ENCODE measurements at places on chromosomes 3 and 15.

- DNase-seq, result no peak
These were observed at the start of gene GHSR for GRCh38 chr3:172447611-172448579. Gene GHSR, minus strand, starts transcription at chr3:172448456. Its CDS starts 43 bp downstream, at chr3:172448413.

DNA sequence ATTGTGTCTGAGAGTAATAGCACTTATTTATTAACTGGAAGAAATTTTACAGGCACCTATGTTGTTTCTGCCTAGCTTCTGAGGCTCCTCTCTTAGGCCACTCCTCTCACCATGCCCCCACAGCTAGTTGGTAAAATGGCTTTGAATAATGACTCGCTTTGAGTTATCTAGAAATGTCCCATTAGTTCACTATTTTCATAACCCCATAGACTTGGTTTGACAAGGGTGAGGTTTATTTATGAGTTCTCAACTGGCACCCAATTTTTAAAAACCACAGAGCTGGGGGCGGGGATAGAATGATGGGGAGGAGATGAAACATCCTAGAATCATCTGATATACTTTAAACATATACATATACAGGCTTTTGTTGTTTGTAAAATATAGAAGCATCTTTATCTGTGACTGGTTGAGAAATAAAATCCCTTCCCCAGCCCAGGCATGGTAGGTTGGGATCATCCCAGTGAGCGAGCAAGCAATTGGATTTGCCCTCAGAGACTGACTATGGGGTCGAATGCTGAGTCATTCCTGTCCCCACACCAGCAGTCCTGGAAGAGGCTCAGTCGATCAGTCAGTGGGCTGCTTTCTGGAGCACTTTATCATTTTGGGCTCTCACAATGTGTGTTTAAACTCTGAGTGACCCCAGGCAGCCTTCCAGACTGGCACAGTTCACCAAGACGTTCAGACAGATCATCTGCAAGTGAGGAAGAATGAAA, 60.2 kb upstream of the TSEN2 start:
- no peak for DNase-seq

GRCh38 chr3:129611446-129611800, 4.9 kb upstream of the PLXND1 start:
- no peak for DNase-seq

- DNase-seq, result no peak
These were observed 109.9 kb upstream of the GAP43 start for GRCh38 chr3:115513416-115513800.

- no peak for DNase-seq
These were observed 13.0 kb upstream of the TNK2 start for GRCh38 chr3:195921334-195921791.

- no peak for DNase-seq
These were observed 47.2 kb downstream of the CD86 start for GRCh38 chr3:122102191-122102935.

GRCh38 chr3:82814660-82815059, 1053.2 kb upstream of the GBE1 start:
- no peak for DNase-seq

- no peak for DNase-seq
These were observed 608.1 kb upstream of the UBE2E2 start for GRCh38 chr3:22594990-22595389.

DNA sequence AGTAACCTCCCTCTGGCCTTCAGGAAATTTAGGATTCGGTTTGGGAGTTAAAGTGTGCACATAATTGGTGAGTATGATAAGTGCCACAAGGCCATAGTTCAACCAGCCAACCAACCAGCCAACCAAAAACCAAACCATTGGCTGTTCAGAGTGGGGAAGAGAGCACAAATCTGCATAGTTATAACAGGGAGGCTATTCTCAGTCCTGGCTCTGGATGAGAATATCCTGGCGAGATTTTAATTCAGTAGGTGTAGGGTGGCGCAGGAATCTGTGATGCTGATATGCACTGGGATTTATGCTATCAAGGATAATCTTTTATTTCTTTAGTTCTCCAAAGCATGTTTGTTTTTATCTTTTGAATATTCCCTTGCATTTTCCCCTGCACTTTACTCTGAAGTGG, 49.1 kb downstream of the AKAP13 start:
- DNase-seq, result no peak

DNA sequence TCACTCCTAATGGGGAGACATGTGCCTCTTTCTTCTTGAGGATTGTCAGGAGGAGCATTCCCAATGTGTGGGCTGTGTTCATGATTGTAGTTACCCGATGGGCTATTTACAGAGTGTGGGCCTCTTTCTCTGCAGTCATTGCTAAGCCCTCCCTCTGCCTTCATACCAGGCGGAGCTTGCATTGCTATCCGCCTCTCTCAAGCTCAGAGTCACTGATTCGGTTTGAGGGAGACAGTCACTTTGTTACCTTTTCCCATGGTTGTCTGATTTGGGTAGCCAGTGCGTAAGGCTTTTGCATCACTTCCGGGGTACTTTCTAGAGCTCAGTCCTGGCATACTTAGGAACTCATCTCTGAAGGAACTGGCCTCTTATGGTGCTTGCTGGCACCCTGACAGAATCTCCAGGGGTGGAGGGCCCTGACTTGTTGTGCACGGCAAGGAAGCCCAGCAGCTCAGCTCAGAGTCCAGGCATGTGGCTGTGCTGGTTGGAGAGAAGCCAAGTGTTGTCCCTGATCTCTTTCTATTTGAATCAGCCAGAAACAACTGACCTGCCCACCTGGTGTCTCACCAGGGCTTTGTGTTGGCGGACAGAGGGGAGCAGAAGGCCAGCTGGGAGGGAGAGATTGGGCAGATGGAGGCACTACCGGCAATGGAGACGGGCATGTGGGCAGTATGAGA, 79.8 kb downstream of the EPHB1 start:
- no peak for DNase-seq

- DNase-seq, result peak; percentile 51
These were observed 4.6 kb downstream of the BCL6 start for GRCh38 chr3:187740421-187741399.

DNA sequence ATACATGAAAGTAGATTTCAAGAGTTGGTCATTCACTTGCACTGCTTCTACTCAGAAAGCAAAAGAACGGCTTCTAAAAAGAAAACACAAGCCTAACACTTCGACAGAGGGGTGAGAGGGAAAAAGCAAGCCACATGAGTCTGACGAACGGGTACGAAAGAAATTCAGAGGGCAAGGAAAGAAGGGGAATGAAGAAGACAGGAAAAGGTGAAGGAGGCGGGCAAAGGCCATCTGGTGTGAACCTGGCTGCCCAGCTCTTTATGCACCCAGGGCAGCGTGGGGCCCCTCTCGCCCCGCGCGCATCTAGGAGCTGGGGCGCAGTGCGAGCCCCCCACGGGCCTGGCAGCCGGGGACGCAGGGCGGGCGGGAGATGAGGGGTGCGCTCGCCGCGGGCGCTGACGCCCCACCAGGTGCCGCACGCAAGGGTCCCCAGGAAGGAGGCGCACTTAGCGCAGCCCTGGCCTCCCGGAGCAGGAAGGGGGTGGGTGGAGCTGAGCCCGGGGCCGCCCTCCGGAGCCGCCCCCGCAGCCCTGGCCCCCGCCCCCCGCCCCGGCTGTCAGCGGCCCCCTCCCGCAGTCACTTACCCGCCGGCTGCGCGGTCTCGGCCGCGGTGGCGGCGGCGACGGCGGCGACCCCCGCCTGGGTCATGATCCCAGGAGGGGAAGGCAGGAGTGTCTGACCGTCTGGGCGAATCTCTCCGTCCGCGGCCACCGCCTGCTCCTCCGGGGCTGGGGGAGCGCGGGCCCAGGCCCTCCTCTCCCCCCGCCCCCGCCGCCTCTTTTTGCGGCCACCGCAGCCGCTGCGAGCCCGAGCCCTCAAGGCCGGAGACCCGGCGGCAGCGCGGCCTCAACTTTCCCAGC, at the start of gene USF3:
TSS of gene USF3 (minus strand) at position 857 of the 860 bp plus-strand sequence. CDS start 21,764 bp downstream, outside the sequence.
- DNase-seq, result peak; percentile 55

DNA sequence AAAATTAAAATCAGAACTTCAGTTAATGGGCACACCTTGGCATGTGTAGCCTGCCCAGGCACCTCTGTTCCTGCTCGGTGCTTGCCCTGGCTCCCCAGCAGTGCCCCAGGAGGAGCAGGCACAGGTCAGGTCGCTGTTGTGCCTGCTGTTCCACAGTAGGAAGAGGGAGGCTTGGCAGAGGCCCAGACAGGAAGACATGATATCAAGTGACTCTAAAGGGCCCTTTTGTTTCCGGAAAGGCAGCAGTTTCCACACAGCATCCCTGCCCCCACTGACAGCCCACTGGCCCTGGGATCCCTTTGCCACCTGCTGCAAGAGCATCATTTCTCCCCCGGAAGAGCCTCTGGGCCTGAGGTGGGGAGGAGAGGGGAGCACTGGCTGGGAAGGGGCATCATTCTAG, 40.5 kb upstream of the HES1 start:
- DNase-seq, result no peak

GRCh38 chr3:132088291-132088690, 53.5 kb upstream of the CPNE4 start:
- DNase-seq, result no peak

GRCh38 chr15:90553248-90553745, 23.6 kb downstream of the CRTC3 start:
- no peak for DNase-seq

GRCh38 chr15:64447536-64448315, 12.7 kb upstream of the ZNF609 start:
- no peak for DNase-seq

DNA sequence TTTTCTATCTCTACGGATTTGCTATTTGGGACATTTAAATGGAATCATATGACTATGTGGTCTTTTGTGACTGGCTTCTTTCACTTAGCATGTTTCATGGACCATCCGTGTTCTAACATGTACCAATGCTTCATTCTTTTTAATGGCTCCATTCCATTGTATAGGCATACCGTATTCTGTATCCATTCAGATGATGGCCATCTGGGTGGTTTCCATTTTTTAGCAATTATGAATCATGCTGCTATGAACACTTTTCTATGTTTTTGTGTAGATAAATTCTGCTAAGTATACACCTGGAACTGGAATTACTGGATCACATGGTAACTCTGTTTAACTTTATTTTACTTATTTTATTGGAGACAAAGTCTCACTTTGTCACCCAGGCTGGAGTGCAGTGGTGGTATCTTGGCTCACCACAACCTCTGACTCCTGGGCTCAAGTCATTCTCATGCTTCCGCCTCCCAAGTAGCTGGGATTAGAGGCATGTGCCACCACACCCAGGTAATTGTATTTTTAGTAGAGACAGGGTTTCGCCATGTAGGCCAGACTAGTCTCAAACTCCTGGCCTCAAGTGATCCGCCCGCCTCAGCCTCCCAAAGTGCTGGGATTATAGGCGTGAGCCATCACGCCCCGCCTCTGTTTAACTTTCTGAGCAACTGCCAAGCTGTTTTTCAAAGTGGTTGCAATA, 13.4 kb downstream of the UBP1 start:
- DNase-seq, result no peak

- no peak for DNase-seq
These were observed 62.2 kb upstream of the P2RY1 start for GRCh38 chr3:152772674-152773225.

DNA sequence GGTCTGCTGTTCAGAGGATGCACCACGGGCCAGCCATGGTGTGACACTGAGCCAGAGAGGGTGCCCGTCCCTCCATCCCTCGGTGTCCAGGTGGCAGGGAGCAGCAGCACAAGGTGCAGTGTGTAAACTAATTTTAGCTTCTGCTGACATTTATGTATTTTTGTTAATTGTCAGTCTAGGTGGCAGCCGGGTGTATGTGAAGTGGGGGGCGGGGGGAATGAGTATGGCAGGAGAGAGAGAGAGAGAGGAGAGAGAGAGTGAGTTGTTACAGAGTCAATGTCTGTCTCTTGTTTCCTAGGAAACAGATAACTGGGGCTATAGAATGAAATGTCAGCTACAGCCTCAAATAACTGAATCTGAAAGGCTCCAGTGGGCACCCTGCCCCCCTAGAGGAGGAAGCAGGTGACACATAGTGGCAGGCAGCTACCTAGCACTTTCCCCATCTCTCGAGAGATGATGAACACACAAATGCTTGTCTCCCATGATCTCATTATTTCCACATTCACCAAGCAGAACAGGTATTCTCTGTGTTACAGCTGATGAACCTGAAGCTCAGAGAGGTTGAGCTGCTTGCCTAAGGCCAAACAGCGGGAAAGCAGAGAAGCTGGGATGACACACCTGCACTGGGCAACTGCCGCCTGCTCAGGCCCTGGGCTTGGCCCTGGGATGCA, 24.7 kb downstream of the RASGRF1 start:
- no peak for DNase-seq

DNA sequence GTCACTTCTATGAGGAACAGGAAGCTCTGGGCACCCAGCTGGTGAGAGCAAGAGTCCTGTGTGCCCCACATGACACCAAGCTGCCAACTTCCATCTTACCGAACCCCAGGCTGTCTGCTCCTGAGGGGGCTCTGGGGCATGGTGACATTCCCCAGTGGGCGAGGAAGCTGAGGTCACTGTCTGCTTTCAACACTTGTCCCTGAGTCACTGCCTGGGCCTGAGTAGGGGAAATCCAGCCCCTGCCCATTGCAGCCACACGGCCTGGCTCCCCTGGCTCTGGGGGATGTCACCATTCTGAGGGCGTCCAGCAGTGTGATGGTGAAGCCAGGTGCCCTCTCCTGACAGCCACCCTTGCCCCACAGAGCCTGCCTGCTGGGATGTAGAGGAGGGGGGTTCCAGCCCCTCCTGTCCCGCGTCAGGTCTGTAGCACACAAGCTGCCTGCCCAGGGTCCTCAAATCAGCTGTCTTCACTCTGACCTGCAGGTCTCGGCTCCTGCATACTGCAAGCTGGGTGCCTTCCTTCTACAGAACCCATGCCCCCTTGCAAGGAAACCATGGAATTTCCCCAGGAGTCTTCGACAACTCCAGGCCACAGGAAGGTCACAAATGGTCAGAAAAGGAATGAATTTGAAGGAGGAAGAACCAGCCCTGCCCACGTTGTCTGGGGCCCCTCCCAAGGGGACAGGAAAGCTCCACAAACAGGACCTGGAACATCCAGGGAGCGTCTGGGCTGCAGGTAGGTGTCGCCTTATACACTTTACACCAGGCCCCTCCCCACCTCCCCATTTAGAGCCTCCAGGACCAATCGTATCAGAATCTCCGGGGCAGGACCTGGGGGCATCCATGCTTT, 69.9 kb upstream of the GATM start:
- DNase-seq, result no peak

DNA sequence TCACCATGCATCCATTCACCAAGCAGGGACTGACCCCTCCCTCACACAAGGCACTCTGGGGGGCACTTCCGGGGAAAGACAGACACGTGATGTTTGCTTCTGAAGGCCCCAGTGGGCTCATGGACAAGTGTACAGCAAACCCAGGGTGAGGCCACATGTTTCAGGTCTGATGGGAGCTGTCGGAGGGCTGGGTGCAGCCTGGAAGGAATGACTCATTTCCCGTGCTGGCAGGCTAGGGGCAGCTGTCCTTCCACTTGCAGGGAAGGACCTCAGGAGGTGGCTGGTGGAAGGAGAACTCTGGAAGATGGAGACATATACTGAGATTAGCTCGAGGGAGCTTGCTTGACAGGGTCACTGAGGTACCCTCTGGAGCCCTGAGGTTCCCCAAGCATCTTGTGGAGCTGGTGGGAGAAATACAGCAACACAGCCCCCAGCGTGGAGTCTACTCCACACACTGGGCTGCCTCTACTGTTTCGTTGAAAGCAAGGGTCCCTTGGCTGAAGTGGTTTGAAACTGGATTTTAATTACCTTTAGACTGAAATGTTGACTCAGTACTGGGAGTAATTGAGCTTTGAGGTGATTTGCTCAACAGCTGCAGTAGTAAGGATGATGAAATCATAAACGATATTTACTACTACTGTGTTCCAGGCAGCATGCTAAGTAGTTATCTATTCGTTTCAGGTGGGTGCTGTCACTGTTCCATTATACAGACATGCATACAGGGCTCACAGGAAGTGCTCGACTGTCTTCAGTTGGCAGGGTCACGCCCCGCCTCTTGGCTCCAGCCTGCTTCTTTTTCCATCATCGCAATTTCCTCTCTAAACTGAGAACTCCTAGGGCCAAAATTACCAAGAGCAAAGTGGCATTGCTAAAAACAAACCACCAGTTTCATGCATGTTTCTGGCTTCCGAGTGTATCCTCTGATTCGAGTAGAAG, 230.4 kb downstream of the ADAMTS17 start:
- no peak for DNase-seq

Measured in stimulated activated CD8-positive, alpha-beta memory T cell treated with anti-CD3 and anti-CD28 coated beads, Interleukin-15, amount 100 ng/mL, for 1 hour (primary cell).